ENCODE measurements at places on chromosomes 4 and X. TPM values are rescaled to one million over a fixed set of nuclear protein-coding genes. Genes with fewer than 3 reads are reported as not detected.

Gene RAP2C
- total RNA-seq = 15.9 TPM

Gene TMEM156
- total RNA-seq = 6.5 TPM

Gene GNRHR
- not detected for total RNA-seq

Gene TLL1
- 9.5 TPM for total RNA-seq

Gene VGLL1
- total RNA-seq = 2.3 TPM

Gene PPARGC1A
- total RNA-seq = not detected

Gene AFP
- total RNA-seq = not detected

Gene LINC00632
- total RNA-seq = 0.04 TPM

Gene P2RY10
- not detected for total RNA-seq

Gene HSFX1
- total RNA-seq = 0.08 TPM

Gene SLC7A11
- total RNA-seq = 30.2 TPM

Gene CXCL1
- 131 TPM for total RNA-seq

Gene NDP
- not detected for total RNA-seq

Gene SLC6A14
- total RNA-seq = 0.04 TPM

Gene DOK7
- total RNA-seq = 1.9 TPM

Gene SMIM10
- total RNA-seq = 0.27 TPM

Gene CXorf49
- total RNA-seq = not detected

Gene SMR3B
- total RNA-seq = not detected

Gene AMER1
- 2.2 TPM for total RNA-seq

Gene SPANXA2
- total RNA-seq = not detected
